ENCODE measurements at places on chromosomes 16 and 17.

GRCh38 chr16:361872-362701 is 8.3 kb downstream of the MRPL28 start:
- peak; percentile 90 for DNase-seq

- peak; percentile 14 for DNase-seq
Measured at GRCh38 chr16:52976539-52977167, 76.0 kb downstream of the CHD9NB start.

- DNase-seq: no peak
Measured at GRCh38 chr17:77935121-77935571, 23.4 kb upstream of the TNRC6C start.

DNA sequence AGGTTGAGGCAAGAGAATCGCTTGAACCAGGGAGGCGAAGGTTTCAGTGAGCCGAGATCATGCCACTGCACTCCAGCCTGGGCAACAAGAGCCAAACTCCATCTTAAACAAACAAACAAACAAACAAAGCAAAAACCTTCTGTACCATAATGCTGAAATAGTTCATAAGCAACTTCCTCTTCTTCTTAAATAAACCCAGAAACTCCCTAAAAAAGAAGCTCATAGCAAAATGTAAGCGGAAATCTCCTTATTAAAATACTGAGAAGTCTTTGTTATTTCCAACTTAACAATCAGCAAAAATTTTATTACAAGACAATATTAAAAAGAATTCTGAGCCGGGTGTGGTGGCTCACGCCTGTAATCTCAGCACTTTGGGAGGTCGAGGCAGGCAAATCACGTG is 82.8 kb downstream of the FBXL20 start:
- DNase-seq: no peak

GRCh38 chr16:66845791-66846221 is 1.6 kb downstream of the CA7 start:
- DNase-seq: no peak

DNA sequence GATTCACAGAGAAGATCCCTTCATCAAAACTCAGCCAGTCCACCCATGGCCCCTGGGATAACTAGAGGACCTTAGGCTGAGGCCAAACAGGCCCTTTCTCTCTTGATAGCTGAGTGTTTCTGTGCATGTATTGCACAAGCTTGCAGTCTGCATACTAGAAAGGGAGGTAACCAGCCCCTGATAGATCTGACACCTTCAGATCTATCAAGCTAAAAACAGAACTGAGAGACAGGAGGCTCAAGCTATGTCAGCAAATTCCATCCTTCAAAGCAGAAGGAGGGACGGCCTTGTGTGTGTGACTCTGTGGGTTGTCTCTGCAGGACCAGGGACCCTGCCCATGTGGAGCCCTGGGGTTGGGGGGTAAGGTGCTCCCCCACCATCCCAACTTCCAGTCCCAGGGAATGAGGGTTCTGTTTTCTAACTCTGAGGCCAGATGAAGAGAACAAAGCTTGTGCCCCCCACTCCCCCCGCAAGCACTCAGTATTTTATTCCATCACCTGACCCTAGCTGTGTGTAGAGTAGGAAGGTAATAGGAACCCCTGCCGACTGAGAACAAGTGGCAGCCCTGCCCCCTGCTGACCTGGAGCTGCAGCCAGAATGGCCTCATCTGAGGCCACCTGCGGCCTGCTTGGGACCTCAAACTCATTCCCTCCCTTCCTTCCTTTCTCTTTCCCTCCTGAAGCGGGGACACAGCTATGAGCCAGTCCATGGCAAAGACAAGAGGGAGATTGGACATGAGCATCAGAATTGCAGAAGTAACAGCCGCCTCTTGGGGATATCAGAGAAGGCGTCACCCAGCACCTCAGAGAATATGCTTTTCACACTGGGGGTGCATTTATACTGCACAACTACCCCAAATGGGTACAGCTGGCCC is 63.8 kb downstream of the SMPD3 start:
- no peak for DNase-seq

DNA sequence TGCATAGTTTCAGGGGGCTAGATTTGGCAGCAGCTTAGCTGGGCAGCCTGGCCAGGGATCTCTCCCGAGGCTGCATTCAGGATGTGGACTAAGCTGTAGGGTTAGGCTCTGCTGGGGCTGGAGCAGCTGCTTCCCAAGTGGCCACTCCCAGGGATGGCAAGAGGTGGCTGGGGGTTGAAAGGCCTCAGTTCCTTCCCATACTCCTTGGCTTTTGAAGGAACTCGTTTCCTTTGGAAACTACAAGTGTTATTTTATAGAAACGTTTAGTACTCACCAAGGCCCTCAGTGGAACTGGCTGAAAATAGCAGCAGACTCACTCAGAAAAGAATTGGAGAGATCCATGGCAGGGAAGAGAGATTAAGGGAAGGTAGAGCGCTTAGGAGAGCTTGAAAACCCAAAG is 76.4 kb downstream of the WWP2 start:
- no peak for DNase-seq

GRCh38 chr16:59478838-59479237 is 744.7 kb upstream of the GOT2 start:
- no peak for DNase-seq

DNA sequence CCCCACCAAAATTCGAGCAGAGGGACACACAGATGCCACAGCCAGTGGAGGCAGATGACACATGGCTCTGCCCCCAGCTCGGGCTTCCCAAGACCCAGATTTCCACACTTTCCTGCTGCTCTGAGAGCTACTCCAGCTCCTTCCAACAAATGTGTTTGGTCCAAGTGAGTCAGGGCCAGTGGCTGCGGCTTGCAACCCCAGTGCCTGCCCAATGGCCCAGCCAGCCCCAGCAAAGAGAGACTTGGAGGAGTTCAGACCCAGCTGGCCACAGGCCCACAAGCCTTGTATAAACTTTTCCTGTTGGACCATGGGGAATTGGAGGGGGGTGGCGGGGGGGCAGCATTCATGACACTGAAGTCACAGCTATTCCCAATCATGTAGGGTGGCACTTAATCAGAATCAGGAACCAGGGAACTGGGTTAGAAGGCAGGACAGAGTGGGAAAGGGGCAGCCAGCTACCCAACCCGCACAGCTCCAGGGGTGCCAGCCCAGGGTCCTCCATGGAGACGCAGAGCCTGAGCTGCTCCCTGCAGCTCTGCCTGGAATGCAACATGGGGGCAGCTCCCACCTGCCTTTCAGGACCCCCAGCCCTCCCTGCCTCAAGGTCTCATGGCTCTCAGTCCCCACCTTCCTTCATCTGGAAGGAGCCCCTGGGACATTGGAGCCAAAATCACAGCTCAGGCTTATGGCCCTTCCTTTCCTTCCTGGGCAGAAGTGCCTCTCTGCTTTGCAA is 17.5 kb upstream of the C16orf78 start:
- no peak for DNase-seq

DNA sequence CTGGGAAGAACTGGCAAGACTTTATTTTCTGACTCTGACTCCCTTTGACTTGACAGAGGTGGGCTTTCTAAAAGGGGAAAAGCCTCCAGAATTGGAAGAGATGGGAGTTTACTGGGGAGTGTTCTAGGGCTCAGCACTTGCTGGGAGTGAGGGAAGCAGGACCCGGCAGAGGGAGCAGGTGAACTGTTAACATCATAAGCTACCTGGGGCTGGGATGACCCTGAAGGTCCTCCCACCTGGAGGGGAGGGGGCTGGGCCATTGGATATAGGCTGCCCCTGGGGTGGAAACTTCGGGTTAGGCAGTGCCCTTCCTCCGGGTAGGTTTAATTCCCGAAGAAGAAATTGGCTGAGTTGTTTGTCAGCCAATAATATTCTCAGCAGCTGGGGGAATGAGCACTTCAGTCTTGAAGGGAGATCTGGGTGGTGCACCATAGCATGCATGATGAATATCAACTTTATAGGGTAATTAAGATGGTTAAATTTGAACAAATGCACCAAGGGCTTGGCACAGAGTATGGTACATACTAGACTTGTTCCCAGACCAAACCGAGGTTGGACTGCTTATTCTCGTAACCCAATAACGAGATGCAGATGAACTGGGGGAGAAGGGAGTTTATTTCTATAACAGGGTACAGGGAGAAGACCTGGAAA is 337.0 kb downstream of the HAPSTR1 start:
- no peak for DNase-seq

GRCh38 chr17:34610506-34610905 is 31.1 kb downstream of the TMEM132E start:
- no peak for DNase-seq

DNA sequence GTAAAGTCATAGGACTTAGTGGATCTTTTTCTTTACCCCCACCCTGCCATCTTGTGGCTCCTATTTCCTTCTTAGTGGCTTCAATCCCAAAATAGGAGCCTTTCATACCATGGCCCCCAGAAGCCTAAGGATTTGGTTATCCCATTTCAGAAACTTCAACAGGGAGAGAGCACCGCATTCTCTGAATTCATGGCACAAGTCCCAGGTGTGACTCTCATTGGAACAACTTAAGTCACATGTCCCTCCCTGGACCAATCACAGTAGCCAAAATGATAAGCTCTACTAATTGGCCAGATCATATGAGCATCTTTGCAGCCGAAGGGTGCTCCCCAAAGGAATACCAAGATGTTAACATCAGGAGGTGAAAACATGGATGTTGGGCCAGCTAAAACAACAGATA is 43.2 kb downstream of the AXIN2 start:
- no peak for DNase-seq

DNA sequence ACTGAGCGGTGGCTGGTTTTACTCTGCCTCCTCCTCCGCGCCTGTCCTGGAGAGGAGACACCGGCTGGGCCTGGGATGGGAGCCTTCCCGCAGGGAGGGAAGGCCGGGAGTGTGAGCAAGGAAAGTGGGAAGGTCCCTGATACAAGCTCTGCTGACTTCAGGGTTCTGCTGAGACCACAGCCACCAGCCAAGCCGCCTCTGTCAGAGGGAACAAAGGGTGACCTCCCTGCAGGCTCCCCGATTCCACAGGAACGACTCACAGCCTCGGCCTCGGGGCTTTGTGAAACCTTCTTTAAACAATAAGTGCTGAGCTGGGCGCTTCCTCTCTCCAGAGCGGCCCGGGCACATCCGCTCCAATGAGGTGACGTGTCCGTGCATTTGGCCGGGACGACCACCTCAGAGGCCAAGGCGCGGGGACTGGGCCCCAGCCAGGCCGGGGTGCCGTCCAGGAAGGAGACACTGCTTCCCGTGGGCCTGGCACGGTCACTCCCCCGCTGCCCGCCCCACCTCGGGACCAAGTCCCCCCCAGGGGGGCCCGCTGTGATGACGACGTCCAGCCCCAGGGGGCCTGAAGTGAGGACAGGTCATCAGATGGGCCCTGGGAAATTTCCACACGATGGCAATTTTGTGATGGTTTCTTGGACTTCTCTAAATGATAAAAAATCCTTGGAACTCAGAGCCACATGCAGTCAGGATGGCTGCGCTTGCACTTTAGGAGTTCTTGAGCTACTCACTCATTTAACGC is 11.8 kb upstream of the CIBAR2 start:
- DNase-seq: no peak

- DNase-seq: no peak
Measured at GRCh38 chr17:19935169-19935568, 42.5 kb downstream of the AKAP10 start.

- peak; percentile 49 for DNase-seq
Measured at GRCh38 chr16:2857451-2858244, at the start of gene PRSS22. Gene PRSS22, minus strand, starts transcription at chr16:2858170. Its CDS starts 66 bp downstream, at chr16:2858104.

GRCh38 chr17:33363475-33363874 is 70.4 kb upstream of the ASIC2 start:
- DNase-seq: no peak

DNA sequence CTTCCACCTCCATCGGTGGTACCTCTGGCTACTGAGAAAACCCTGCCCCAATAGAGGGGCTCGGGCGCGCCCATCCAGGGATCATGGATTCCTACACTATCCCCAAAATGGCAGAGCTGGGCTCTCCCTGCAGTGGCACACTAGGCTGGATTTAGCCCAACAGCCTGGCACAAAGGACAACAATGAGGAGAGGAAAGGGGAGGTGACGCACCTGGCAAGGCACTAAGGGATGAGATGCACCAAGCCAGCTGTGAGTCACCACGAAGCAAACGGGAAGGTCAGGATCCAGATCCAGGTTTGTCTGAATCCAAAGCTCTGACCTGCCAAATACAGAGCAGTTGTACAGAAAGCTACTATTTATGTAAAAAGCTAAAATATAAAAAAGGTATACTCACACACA is 18.1 kb downstream of the UBE2O start:
- DNase-seq: no peak

- peak; percentile 57 for DNase-seq
Measured at GRCh38 chr16:57226701-57227621, 18.1 kb upstream of the ARL2BP start.

DNA sequence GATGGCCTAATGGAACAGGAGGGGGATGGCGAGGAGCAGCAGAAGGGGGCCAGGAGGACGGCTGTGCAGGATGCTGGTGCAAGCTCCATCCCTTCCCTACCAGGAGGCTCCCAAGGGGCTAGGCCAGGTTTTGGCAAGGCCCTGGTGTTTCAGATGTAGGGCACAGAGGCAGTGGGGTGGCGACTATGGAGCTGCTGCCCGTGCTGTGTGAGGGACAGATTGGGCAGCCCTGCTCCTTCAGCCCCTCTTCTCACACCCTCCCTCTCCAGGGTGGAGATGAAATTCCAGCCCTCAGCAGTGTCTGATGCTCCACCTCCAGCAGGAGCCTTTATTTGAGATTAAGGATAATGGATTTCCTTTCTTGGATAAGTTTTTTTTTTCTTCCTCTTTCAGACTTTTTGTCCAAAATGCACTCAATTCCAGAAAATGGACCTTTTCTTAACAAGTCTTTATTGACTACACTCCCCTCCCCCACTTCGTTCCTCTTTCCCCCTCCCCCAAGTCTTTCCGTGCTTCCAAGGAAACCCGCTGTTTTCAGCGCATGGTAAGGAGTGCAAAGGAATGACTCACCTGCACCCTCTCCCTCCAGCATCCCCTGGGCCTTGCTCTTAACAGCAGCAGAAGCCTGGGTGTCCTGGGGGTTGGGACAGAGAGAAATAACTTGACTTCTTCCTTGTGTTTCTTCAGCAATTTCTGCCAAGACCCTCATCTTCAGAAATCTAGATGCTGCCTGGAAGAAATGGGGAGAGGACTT is 95.2 kb downstream of the CCDC182 start:
- DNase-seq: no peak

DNA sequence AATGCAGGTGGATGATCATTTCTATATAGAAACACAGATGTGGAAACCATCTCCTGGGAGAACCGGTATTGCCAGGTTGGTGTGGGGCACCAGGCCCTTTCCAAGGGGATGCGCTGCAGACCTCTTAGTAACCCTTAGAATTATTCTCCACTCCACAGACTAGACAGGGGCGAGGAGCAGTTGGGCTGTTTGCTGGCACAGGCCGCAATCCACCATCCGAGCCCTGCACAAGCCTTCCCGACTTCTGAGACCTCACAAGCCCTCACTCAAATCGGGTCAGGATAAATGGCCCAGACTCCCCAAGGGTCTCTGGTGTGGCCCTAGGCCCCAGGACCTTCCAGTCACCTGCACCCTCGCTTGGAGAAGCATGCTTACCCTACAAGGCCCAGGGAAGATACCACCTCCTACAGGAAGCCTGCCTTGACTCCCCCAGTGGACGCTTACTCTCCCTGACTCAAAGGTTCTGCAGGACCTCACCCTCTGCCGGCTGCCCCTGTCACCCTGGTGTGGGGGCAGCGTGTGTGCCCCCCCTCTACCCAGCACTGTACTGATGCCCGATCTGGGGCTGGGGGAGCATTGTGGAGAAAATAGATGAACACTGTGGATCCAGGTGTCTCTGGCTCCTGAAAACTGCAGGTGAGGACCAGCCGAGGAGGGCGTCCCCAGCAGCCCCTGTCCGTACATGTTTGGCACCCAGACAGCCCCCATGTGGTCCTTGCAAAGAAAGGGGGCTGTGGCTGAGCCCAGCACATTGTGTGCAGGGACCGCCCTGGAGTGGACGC is 49.8 kb upstream of the ACSF3 start:
- no peak for DNase-seq
